ENCODE measurements at places on chromosomes 7 and 10.

- peak; percentile 77 for DNase-seq
These were observed 487.7 kb downstream of the TYW1 start for GRCh38 chr7:67484244-67484751.

DNA sequence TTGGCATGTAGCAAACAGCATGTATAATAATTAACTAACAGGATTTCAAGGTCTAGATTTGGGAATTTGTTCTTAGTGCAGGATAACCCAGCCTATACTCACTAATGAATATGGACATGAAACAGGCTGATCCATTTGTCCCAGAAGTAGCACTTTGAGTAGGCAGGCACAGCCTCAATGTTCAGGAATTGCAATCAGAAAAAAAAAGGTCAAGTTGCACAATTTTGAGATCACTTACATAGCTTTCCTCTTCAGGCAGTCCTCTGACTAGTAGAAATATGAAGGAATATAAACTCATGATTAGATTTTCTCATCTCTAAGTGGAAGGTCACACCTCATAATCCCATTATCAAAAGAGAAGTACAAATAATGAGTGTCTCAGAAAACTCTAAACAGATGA is 921.4 kb upstream of the CELF2 start:
- no peak for DNase-seq

GRCh38 chr10:15787426-15787825 is 67.7 kb upstream of the ITGA8 start:
- DNase-seq, result no peak

DNA sequence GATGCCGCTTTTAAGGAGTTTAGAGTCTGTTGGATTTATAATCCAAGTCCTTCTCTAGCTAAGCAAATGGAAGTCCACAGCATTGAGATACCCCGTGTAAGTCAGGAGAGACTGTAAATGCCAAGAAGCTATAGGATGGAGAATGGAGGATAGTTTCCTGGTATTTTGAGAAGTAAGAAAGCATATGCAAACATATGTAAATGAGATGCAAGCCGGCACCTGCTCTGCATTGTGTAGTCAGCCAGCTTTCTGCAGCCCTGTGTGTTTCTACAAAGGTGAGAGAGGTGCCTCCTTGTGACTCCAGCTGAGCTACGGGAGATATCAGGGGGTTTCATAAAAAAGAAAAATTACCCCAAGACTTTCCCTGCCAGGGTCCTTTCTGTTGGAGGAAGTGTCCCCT is 176.3 kb downstream of the RPS24 start:
- DNase-seq, result no peak

- no peak for DNase-seq
These were observed 24.7 kb upstream of the PIK3CG start for GRCh38 chr7:106840342-106840741.
